ENCODE measurements at places on chromosomes 11 and 22. TPM values are rescaled to one million over a fixed set of nuclear protein-coding genes. Genes with fewer than 3 reads are reported as not detected.

MMP12 gene
- total RNA-seq, result not detected

DNA sequence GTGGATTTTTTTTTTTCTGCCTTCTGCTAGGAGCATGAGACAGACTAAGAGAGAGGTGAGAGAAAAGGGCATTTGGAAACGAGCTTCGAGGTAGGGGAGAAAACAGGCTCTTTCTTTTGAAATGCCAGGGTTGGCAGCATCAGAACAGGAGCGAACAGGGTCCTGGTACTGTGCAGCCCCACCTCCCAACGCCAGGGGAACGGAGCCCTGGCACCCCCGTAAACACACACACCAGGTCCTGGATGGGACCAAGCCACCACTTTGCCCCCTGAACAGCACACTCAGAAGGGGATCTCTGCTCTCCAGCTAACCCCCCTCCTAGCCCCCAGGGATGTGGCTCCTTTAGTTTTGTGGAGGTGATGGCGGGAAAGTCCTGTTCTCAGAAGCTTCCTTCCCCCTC is 127.1 kb downstream of the CTTN start:
- no peak overlapping the region for H3K4me3 ChIP-seq
- no peaks in the 10 kb centered on the region for H3K4me1 ChIP-seq
- peaks cover 31% of the 10 kb centered on the region for H3K27me3 ChIP-seq
- no peaks in the 10 kb centered on the region for H3K36me3 ChIP-seq
- DNase-seq, result no peak
- H3K27ac ChIP-seq, result no peak overlapping the region

DNA sequence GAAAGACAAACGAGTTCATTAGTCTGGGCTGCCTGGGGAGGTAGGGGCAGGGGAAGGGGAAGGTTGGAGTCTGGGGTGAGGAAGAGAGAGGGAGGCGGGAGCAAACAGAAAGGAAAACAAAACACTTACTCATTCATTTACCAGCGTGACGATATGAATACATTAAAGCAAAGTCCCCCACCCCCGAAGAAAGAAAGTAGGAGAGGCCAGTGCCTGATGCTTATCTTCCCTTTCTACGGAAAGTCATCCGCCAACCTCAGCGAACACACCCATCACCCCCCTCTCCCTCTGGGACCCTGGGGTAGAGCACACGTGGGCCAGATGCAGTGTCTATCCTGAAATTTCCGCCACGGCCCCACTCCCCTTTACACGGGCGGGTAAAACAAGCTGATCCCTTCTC is 13.7 kb downstream of the ABCC8 start:
- H3K36me3 ChIP-seq, result no peaks in the 10 kb centered on the region
- H3K27me3 ChIP-seq, result peaks cover 18% of the 10 kb centered on the region
- DNase-seq, result no peak

GRCh38 chr11:61702701-61703312 is 22.6 kb downstream of the DAGLA start:
- H3K27me3 ChIP-seq, result peaks cover 21% of the 10 kb centered on the region
- H3K36me3 ChIP-seq, result no peaks in the 10 kb centered on the region
- H3K27ac ChIP-seq, result no peak overlapping the region
- peaks cover 28% of the 10 kb centered on the region for H3K4me1 ChIP-seq
- no peak overlapping the region for H3K4me3 ChIP-seq

- H3K36me3 ChIP-seq, result peaks cover 24% of the 10 kb centered on the region
- H3K27me3 ChIP-seq, result no peaks in the 10 kb centered on the region
- H3K4me1 ChIP-seq, result peaks cover 73% of the 10 kb centered on the region
- H3K4me3 ChIP-seq, result peak overlapping the region; percentile 93
- peak overlapping the region; percentile 97 for H3K27ac ChIP-seq
Observed at GRCh38 chr22:26674211-26675190, 17.1 kb downstream of the MIAT start.

- no peak for DNase-seq
- H3K4me3 ChIP-seq, result no peak overlapping the region
- H3K27me3 ChIP-seq, result no peaks in the 10 kb centered on the region
Observed at GRCh38 chr11:134181707-134182106, 42.1 kb downstream of the NCAPD3 start.
